ENCODE measurements at places on chromosomes 7 and 10.

DNA sequence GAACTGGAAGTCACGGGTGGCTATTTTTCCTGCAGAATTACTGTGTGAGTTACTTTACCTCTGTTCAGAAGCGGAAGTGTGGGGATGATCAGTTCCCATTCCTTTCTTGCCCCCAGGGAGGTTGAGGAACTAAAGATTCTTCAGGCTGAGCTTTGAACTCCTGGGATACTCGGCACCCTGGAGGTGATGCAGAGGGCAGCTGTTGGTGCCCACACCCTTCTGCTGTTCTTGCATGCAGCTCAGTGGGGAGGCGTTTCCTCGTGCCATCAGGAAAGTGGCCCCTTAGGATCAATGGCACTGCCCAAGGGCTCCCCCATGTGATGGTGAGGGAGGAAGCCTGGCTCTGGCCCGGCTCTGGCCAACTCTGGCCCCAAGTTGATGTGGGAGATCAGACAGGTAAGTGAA lies 44.7 kb upstream of the MXI1 start:
- no peak for DNase-seq

- DNase-seq = no peak
These were observed 4.5 kb downstream of the TRIL start for GRCh38 chr7:28953633-28954032.

DNA sequence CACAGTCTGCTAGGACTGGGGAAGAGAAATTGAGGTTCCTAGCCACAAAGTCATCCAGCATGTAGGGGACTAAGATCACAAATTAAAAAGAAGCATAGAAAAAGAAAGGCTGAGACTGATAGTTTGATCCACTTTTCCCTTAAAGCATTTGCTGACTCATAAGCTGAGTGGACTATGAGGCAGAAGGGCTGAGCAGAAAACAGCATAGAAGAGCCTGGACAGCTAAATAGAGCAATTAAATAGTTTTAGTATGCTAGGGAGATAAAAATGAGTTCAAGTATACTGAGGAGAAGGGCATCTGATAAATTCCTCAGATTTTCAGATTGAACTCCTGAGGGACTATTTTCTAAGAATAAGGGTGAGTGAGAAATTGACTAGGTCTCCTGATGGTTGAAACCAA lies 155.9 kb upstream of the EGR2 start:
- DNase-seq = no peak

- no peak for DNase-seq
These were observed 59.2 kb upstream of the OIT3 start for GRCh38 chr10:72834183-72834825.

- DNase-seq = no peak
These were observed 158.3 kb downstream of the EGFR start for GRCh38 chr7:55177068-55177530.

- no peak for DNase-seq
These were observed 47.2 kb downstream of the PWWP2B start for GRCh38 chr10:132443983-132444876.
